ENCODE measurements at places on chromosomes 13 and 19.

- no peak for DNase-seq
Observed at GRCh38 chr13:75792526-75793187, 156.5 kb downstream of the LMO7 start.

GRCh38 chr19:35278578-35279284 is 3.6 kb upstream of the HAMP start:
- no peak for DNase-seq

DNA sequence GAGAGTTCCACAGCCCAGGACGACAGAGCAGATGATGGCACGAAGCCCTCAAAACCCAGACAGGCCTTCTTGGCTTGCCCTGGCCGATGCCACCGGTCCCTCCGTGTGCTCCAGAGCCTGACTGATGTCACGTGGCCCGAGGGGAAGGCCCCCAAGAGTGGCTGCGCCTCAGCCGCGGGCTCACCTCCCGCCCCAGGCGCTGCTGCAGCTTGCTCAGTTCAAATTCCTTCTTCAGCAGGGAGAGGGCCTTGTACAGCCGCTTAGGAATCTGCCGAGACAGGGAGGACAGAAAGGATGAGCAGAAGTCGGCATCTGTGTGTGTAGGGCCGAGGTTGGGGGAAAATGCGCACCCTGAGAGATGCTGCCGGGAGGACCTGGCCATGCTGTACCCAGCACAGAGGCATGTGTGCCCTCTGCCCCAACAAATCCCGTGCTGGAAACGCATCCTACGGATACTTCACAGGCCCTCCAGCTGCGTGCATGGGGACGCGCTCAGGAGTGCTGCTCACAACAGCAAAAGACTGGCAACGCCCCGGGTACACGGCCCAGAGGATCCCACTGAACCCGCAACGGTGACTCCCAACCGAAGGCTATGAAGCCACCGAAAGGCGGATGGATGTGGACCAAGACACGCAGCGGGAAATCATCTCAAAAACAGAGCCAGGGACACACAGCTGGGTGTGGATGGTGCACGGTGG is 12.9 kb downstream of the LONP1 start:
- DNase-seq: no peak

- no peak for DNase-seq
Observed at GRCh38 chr13:101714195-101714594, 261.7 kb downstream of the ITGBL1 start.

- DNase-seq: no peak
Observed at GRCh38 chr13:84050536-84050935, 168.3 kb upstream of the SLITRK1 start.

DNA sequence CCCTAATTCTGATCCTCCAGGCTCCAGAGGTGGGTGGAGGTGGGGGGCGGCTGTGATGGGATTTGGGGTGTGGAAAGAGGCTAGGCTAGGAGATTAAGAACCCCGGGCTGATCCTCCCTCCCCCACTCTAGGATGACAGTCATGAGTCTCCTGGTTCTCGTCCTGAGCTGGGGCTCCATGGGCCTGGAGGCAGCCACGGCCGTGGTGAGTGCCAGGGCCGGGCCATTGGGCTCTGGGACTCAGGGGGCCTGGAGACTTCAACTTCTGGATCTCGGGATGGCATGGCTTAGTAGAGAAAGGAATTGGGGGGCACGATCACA is 13.9 kb downstream of the TTYH1 start:
- no peak for DNase-seq

GRCh38 chr19:32691952-32692726 is 518 bp downstream of the NUDT19 start:
- DNase-seq: no peak

- no peak for DNase-seq
Observed at GRCh38 chr13:95160112-95160906, 140.9 kb downstream of the ABCC4 start.

GRCh38 chr13:37534676-37535075 is 63.9 kb downstream of the POSTN start:
- no peak for DNase-seq

- DNase-seq: no peak
Observed at GRCh38 chr13:73943137-73943964, 190.9 kb downstream of the KLF12 start.

DNA sequence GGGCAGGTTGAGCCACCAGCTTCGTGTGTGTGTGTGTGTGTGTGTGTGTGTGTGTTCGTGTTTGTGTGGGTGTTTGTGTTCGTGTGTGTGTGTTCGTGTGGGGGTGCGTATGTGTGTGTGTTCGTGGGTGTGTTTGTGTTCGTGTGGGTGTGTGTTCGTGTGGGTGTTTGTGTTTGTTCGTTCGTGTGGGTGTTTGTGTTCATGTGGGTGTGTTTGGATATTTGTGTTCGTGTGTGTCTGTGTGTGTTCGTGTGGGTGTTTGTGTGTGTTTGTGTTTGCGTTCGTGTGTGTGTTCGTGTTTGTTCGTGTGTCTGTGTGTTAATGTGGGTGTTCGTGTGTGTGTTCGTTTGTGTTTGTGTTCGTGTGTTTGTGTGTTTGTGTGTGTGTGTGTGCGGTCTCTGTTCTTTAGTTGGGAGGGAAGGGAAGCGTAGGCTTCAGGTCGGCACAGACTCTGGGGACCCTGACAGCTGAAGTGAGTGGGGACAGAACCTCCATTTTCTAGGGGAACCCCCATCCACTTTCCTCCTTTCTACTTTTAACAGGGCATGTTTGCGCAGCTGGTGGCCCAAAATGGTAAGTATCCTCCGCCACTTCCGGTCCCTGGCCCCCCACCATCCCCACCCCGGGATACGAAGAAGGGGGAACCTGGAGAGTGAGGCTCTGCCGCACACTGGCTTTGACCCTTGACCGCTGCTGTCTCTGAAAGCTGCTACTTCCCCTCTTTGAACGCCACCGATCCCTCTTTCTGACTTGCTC is 1.6 kb downstream of the TNFSF9 start:
- no peak for DNase-seq

DNA sequence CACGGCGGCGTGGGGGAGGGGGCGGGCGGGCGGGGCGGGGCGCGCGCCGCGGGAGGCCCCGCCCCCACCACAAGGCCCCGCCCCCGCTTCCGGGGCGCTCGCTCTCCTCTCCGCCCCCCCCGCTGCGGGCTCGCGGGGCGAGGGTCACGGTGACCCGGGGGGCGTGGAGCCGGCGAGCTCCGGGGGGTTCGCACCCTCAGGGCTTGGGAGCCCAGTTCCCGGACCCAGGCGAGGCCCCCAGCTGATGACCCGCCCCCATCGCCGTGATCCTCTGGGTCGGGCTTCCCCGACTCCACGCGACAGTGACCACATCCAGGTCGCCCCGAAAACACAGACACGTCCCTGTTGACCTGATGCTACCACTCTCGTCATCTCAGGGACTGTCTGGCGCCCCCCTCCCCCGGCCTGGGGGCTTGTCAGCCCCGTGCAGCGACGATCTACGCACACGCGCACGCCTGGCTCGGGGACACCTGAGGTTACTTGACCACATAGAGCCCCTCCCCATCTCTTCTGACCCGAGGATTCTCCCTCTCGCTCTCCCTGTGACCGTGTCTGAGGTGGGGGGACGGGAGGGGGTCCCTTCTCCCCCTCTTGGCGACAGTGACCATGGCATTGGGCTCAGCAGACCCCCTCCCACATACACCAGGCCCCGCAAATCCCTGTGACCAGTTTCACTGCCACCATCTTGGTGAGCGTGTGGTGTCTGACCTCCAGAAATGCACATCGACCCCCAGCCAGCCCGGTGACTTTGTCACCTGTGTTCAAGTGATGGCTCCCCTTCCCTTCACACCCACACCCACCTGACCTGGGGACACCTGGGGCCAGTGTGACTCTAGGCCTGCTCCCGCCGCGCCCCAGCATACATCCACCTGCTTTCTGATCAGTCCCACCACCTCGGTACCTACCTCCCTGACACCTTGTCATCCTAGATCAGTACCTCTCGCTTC is 670 bp downstream of the MAP2K7 start:
- DNase-seq: peak; percentile 38

DNA sequence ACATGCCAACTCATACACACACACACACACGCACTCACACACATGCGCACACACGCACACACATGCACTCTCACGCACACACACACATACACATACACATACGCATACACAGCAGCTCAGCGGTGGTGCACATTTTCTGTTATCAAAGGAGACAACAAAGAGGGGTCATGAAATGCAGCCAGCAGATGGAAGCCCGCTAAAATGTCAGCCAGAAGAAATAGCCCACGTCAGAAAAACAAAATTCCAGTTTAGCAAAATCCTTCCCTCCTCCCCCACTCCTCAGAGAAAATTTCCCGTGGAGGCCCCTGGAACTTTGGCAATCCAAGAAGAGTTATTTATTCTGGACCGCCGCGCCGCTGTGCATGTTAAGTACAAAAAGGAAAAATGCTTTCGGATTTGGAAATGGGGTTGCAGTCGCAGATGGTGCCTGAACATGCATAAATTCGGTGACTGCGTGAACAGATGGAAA is 114.6 kb upstream of the VSTM2B start:
- DNase-seq: no peak

GRCh38 chr19:28843761-28844492 is 369.0 kb downstream of the UQCRFS1 start:
- DNase-seq: no peak

DNA sequence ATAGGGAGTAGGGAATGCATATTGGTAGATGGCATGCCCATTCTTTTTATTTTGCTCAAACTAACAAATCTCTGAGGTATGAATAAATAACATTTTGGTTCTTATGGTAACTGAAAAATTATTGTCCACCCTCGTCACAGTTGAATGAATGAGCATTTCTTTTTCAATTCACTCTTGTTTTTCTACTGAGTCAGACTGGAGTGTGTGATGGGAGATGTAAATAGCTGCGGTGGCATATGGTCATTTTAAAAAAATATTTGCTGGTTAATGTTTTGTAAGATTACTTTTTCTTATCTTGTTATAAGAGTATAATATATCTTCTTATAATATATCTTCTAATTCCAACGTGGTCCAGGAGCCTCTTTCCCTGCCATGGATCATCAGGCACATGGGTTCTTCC is 586.5 kb downstream of the SLITRK5 start:
- no peak for DNase-seq

- no peak for DNase-seq
Observed at GRCh38 chr19:29375429-29376119, 150.2 kb upstream of the VSTM2B start.

- DNase-seq: no peak
Observed at GRCh38 chr13:104253063-104253680, 1187.0 kb upstream of the SLC10A2 start.

DNA sequence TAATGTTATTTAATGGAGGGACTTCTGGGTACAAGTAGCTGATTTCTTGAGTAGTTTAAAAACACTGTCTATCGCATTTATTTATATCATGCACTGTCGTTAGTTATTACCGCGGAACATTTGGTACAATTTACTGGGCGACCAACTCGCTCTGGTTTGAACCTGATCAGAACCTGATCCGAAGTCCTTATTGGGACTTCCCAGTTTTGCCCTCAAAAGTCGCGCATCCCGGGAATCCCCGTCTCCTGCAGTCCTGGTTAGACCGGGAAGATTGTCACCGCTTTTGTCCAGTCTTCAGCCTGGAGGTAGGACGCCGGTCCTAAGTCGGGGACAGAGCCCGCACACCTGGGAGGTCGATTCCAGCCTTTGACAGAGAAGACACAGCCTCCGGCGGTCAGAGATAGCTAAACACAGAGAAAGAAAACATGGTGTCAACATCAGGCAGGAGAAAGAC is 694 bp downstream of the CLN5 start:
- no peak for DNase-seq

DNA sequence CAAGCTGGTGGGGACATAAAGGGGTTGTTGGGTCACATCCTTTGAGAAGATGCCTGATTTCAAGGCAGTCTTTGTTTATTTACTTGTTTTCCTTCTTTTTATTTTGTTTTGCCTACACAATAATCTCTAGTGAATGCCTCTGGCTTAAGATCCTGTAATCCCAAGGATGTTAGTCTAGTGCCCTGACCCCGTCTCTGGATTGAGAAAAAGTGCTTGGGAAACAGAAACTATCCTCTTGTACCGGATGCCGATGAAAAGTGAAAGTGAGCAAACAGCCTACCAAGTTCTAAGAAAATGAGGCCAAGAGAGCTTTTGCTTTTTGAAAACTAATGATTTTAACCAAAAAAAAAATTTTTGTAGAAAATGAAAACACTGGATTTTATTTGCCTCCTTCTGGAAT is 42.1 kb upstream of the C1QTNF9 start:
- DNase-seq: no peak

DNA sequence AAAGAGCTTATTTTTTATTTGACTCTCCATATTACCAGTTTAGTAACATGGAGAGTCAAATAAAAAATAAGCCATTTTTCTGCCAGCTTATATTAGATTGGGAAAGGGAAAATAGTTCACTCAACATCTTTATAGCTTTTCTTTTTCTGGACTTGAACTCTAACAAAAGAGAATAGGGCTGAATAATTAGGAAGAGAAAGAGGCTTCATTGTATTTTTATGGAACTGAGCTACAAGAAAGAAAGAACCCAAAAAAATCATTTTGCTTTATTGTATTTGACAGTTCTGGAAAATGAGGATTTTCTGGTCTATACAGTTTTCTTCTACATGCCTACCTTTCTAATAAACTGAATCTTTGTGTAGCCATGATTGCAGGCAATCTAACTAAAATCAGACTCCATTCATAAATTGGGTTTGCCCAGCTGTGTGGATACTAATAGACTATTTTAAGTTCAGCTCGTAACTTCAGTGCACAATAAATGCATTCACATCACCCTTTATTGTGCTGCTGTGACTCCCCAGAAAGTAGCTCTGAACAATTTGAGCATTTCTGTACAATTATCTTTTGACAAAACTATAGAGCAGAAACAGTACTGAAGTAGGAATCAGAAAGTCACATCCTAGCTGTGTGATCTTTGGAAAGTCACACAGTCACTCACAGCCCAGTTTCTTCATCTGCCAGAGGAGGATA is 115.3 kb downstream of the STOML3 start:
- DNase-seq: no peak

DNA sequence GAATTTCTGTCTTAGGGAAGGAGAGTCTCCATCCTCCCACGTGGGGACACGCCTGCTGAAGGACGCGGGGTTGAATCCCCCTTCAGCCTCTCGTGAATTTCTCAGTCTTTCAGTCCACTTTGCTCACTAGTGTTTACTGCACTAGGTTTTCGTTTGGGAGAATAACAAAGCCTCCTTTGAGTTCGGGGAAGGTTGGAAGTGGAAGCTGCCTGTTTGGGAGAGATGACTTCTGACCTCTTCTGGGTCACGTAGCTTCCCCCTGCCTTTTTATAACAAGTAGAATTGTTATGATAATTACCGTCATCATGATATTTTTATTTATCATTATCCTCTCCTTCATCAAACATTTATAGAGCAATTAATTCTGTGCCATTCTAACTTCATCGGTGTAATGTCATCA is 60.7 kb downstream of the ATP11A start:
- no peak for DNase-seq
